ENCODE measurements at places on chromosomes 4 and X.

DNA sequence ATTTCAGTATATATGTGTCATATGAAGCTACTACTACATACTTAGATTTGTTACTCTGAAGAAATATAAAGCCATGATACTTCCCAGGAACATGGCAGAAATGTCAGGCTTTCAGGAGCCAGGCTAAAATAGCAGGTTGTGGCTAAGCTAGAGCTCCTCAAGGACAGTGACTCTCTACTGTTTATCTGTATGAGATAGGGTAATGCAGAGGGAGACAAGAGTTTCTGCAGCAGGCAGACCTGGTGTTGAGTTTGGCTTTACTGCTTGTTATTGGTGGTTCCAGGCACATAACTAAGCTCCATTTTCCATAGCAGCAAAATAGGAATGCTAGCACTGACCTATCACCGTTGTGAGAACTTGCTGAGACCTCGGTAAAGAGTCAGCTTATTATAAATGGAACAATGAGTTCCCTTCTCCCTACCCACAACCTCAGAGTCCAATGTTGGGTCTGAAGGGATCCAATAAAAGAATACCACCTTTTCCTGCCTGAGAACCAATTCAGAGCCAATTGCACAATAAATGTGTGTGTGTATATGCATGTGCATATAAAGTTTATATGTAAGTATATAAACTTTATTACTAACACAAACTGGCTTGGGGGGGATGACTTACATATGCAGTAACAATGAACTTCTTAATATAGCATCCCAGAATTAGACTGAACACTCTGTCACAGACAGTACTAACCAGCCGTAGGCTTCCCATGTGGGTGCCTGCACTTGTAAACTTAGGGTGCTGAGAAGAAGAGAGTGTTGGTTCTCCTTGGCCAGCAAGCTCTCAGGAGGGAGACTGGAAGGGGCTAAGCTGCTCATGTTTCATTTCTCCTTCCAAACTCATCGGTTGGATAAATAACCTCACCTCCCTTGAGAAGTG, 51.9 kb upstream of the PAQR3 start:
- DNase-seq: no peak

DNA sequence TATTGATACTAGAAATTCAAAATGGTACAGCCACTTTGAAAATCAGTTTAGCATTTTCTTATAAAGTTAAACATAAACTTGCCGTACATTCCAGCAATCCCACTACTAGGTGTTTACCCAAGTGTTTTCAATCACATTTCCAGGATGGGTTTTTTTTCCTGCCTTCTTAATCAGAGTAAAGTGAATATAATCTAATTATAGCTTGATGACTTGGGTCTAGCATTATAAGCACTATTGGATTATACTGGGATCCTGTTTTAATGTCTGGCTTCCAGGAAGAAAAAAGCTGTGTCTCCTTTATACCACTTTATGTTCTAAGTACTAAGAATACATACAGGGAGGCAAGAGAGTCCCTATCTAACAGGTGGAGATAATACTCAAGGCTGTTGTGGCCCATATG, 103.3 kb upstream of the KLHL13 start:
- no peak for DNase-seq

- no peak for DNase-seq
Measured at GRCh38 chrX:45851434-45851991, 650.8 kb upstream of the DIPK2B start.

GRCh38 chr4:99652596-99653436, 4.8 kb downstream of the C4orf54 start:
- DNase-seq: no peak

DNA sequence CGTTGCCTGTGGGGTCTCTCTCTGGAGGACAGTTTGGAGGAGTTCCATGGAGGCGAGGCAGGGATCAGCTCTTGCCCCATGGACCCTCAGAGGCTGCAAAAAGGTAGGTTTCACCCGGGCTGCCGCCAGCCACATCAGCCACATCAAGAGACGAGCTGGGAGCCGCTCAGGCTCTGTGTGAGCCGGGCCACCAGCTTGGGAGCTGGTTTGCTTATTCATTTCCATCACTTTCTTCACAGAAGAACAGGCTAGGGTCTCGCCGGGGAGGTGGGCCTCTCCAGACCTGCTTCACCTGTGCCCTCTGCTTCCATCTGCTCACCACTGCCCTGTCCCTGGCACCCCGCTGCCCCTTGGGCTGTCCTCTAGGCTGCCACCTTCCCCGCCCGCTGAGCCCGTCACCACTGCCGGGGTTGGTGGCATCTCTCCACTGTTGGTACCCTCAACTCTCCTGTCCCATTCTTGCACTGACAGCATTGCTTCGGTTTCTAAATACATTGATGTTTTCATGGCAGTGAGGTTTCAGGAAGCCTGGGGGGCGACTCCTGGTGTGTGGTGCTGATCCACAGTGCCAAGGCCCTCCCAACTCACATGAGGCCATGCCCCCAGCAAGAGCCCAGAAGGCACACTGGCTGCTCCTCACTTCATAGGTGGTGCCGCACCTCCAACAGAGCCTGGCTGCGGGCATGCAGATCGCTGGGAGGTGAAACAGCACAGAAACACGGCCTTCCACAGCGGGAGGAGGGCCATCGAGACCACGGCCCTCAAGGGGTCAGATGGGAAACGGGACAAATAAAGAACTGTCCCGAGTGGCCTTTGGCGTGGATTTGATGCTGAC, 4.5 kb upstream of the TREX2 start:
- DNase-seq: no peak

GRCh38 chrX:99719140-99719539, 690.9 kb downstream of the PCDH19 start:
- no peak for DNase-seq

- DNase-seq: no peak
Measured at GRCh38 chr4:1402516-1403091, 3.6 kb downstream of the NKX1-1 start.

- no peak for DNase-seq
Measured at GRCh38 chrX:43481576-43481975, 174.5 kb upstream of the MAOA start.

GRCh38 chr4:140256335-140256734, 102.4 kb upstream of the MAML3 start:
- no peak for DNase-seq

DNA sequence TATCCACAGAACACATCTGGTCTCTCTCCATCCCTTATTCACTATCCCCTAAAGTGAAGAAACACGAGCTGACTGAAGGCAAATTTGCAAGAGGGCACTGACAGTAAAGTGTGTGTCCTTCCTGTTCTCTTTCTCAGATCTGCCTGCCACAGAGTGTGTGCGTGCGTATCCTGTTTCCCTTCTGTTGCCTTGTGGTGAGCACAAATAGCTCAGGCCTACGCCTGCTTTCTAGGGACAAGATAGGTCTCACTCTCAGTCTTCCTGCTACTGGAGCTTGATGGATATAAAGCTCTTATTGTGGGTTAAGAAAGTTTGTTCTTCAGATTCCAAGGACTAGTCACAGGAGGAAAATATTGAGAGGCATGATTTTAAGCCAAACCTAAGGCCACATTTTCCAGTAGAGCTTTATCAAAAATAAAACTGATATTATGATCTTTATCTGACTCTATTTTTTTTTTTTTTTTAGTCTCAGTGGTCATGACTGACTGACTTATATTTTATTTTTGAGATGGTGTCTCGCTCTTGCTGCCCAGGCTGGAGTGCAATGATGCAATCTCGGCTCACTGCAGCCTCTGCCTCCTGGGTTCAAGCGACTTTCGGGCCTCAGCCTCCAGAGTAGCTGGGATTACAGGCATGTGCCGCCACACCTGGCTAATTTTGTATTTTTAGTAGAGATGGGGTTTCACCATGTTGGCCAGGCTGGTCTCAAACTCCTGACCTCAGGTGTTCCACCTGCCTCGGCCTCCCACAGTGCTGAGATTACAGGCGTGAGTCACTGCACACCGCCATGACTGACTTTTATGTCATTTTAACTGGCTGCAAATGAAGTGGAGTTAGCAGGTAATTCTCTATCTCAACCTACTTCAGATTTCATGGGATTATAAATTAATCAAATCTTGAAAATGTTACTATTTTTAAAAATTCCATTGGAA, 140.3 kb upstream of the SH3RF1 start:
- no peak for DNase-seq

- no peak for DNase-seq
Measured at GRCh38 chrX:18534949-18535348, 109.5 kb downstream of the CDKL5 start.

- DNase-seq: no peak
Measured at GRCh38 chr4:16259889-16260246, 33.6 kb upstream of the TAPT1 start.

DNA sequence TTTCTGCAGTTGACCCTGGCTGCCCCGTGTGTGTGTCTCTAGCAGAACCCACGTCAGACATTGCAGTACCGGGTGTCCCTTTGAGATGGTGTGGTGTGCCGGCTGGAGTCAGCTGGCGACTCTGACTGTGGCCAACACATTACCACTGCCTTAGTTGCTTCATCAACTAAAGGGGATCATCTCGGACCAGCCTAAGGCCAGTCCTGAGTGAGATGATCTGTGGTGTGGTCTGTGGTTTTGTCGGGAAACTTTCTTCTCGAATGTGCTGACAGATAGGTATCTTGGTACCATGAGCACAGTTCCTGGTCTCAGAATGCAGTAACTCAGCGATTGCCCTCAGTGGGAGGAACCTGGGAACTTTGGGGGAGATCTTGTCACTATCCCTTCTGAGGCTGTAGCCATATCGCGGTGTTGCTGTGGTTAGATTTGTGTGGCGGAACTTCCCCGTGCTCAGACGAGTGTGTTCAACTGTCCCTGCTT, 15.8 kb downstream of the TBC1D14 start:
- DNase-seq: no peak

- no peak for DNase-seq
Measured at GRCh38 chr4:176799653-176800052, 6.9 kb upstream of the VEGFC start.

DNA sequence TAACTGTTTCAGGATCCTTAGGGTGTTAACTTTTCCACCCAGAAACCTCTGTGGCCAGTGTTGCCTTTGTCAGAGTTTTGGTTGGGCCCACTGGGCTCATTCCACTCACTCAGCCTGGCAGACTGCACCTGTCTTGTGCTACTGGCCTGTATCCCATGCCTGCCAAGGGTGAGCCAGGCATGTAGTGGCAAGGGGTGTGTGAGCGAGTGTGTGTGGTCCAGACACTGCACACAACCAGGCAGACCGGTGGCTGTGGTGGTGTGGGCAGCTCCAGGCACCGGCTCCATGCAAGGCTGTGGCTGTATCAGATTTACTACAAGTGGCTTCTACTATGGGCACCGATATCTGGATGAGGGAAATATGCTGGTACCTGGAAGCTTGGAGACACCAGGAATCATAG, 394.6 kb upstream of the DMD start:
- DNase-seq: no peak

DNA sequence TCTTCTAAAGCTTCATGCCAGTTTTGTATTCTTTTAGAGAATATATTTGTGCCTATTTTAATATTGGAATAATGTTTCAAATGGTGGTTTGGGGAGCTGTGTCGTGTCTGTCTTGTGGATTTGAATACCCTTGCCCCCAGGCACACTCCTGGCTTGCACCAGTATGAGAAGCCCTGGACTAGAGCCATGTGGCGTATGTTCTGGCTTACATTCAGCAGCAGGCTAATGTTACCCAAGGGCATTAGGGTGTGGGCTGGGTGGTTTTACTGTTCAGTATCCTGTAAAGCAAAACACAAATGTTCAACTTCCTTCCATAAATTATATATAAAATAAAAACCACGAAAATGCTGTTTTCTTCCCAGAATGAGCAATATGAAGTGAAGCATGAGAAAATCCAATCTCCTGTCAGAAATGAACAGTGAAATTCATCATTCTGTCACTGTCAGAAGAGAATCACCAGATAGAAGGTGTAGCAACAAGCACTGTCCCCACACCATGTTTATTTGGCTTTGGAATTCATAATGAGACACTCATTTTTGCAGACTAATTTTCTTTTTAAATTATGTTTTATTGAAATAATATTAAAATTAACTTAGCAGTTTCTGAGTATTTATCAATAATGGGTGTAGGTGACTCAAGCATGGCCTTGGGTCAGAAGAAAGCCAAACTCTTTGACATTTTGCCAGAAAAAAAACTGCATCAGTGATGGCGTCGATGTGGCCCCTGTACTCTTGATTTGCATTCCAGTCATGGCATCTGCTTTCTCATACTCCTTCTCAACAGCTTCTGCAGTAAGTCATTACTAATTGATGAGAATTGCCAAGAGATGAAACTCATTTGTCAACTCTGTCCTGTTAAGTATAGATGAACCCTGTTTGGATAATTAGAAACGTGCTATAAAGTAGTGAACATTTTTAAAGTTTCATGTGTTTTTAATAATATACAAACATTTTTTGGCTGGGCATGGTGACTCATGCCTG, 43.8 kb downstream of the WWC2 start:
- no peak for DNase-seq

DNA sequence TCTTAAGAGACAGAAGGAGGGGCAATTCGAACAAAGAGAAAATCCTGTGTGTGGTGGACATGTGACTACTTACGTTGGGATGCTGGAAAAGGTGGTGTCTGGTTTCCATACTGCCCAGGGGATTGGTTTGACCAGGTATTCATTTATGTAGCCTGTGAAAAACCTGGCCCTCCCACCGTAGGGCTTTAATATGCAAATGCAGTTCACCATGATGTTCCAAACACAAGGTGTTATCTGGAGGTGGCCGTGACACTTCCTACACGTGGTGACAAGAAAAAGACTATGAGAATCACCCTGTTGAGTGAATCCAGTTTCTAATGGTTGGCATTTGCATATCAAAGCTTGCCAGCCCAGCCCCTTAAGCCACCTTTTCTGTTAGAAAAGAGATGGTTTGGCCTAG, 27.9 kb downstream of the UGT2B4 start:
- no peak for DNase-seq

GRCh38 chr4:65392488-65392887, 277.8 kb downstream of the EPHA5 start:
- DNase-seq: no peak

DNA sequence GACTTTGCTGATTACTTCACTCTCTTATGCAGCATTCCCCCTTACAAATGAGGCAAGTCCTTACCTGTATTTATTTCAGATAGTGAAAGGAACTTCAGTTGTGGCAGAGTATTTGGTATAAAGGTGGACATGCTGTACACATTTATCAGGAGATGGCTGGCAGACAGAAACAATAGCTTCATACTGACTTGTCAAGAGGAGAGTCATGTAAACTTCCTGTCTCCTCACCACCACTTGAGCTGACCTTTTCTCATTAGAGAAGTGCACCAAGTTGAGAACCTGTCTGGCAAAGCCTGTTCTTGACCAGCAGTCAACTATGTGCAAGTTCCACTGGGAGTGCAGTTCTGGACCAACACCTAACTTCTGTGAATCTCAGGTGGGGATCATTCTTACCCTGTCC, 80.8 kb downstream of the LARP1B start:
- no peak for DNase-seq

DNA sequence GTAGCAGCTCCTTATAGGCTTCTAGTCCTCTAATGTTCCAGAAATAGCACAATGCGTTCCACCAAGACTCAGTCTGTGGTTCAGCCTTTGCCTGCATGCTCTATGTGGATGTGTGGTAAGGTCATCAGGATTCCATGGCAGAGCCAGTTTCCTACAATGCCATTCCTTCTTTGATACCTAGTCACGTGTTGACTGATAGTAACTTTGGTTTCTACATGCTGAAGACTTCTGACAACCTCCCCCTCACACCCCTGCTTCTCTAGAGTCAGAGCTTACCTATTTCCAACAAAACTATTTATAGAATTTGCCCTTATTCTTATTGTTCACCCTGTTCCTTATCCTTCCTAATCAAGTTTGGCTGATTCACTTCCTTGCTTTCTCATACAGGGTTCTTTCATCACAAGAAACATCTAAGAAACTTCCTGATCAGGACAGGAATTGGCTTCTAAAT, 81.1 kb downstream of the CT47B1 start:
- DNase-seq: no peak

- DNase-seq: no peak
Measured at GRCh38 chr4:11704186-11704830, 275.6 kb upstream of the HS3ST1 start.
